ENCODE measurements at places on chromosomes 12 and 14.

DNA sequence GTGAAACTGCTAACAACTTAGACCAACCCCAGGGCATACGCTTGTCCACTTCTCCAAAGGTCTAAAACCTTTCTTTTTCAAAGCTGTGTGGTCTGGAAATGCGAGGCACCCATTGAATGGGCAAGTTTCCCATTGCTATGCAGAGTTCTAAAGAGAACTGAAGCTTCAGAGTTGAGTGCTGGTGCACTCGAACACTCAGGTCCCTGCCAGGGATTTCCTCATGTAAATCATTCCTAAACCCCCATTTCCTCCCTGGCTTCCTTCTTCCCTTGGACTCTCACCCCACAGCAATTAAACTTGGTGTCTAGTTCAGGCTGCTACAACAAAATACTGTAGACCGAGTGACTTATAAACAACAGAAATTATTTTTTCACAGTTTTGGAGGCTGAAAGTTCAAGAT is 2.2 kb upstream of the PXN start:
- no peak for DNase-seq

DNA sequence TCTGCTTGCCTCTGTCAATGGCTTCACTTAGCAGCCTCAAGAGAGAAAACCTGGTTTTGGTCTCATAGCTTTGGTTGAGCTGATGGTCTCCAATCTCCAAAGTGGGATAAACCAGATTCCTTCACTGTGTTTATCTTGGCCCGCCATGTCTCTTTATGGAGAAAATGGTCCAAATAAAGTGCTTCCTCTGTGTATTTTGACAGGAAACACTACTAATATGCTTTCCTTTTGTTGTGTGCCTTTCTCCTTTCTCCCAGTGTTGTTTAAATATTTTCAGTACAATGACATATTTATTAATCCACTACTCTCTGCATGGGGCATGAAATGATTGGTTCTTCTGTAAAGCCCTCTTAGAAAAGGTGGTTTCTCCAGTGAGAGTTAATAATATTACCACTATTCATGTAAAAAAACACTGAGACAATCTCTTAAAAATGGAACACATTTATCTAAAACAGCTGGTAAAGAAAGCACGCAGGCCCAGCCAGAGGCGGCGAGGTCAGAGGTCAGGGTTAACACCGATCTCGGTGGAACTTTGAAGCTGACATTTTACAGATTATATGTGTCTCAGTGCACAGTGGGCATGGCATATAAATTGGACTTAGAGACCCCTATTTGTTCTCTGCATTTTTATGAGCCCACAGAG is 24.2 kb downstream of the TMEM30B start:
- no peak for DNase-seq

- no peak for DNase-seq
Observed at GRCh38 chr14:103594265-103594664, 31.5 kb downstream of the COA8 start.

DNA sequence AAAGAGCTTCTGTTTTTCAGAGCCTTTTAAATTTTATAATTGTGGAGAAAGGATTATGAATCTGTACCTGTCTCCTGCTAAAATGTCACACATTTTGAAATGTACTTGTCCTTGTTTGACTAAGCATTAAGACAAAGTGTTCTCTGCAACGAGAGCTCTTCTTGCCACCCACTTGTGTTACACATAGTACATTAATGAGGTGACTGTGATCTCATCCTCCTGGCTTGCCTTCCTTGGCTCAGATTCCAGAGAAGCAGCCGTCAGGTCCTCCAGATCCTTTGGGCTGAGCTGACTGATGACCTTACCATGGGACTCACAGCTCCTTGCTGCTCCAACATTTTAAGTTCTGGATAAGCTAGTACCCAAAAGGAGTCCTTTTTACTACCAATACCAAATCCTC is 81.4 kb downstream of the BBS10 start:
- DNase-seq: no peak

Measured in SW480 (cell line).